ENCODE measurements at places on chromosomes 1 and 21.

- DNase-seq = no peak
Measured at GRCh38 chr1:23628951-23629387, 62.6 kb upstream of the RPL11 start.

- DNase-seq = no peak
Measured at GRCh38 chr1:231107600-231108326, 54.1 kb upstream of the TRIM67 start.

DNA sequence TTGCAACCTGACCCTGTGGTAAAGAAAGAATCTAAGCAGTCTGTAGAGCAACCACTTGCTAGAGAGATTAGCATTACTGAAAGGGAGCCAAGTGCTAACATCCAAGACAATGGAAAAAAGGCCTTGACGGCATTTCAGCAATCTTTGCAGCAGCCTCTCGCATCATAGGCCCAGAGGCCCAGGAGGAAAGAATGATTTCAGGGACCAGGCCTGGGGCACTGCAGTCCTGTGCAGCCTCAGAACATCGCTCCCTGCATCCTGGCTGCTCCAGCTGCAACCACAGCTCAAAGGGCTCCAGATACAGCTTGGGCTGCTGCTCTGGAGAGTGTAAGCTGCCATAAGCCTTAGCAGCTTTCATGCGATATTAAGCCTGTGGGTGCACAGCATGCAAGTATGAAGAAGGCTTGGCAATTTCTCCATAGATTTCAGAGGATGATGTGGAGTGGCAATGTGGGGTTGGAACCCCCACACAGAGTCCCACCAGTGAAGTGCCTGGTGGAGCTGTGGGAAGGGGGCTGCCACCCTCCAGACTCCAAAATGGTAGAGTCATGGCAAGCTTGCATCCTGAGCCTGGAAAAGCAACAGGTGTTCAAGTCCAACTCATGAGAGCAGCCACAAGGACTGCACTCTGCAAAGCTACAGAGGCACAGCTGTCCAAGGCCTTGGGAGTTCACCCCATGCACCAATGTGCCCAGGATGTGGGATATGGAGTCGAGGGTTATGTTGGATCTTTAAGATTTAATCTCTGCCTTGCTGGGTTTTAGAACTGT, 110.6 kb upstream of the HMGB4 start:
- no peak for DNase-seq

DNA sequence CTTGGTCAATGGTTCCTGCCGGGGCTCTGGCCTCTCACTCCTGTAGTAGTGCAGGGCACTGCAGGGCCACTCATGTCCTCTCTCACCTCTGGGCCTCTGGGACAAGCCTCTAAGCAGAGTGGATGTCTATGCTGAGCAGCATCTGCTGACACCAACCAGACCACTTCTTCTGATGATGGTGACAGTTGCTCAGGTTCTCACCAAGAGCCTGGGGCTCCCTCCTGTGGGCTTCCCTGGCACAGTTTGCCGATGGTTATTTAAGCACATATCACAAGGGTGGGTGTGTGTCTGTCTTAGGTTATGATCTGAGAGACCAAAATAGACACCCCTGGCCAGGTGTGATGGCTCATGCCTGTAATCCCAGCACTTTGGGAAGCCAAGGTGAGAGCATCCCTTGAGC, 17.4 kb upstream of the GPR137B start:
- no peak for DNase-seq

GRCh38 chr1:208682664-208683013, 438.5 kb upstream of the PLXNA2 start:
- DNase-seq = no peak

DNA sequence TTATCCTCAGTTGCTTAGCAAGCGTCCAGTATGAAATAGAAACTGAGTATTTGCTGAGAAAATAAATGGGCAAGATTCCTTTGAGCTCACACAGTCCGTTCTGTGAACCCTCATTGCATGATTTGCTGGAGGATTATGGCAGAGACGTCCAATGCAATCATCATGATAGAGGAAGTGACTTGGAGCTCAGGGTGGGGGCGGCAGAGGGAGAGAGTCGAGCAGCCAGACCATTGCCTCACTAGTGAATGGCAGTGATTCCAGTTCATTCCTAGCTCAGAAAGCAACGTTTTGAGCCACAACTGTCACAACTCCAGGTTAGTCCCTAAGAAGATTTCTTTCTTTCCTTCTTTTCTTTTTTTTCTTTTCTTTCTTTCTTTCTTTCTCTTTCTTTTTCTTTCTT, 27.5 kb upstream of the COL9A2 start:
- DNase-seq = no peak

GRCh38 chr1:25040122-25040685, 110.1 kb upstream of the RUNX3 start:
- DNase-seq = no peak

All from LNCaP clone FGC (cell line).